ENCODE measurements at places on chromosomes 5 and 9.
A peak's percentile ranks its signal among the peaks of the same experiment; 100 is the strongest.

GRCh38 chr5:5885782-5886181, 463.3 kb downstream of the ICE1 start:
- no peak for DNase-seq

GRCh38 chr9:100101608-100102007, 2.6 kb downstream of the INVS start:
- no peak for DNase-seq

- DNase-seq, result no peak
Observed at GRCh38 chr5:165981671-165982070, 2309.8 kb upstream of the WWC1 start.

- no peak for DNase-seq
Observed at GRCh38 chr9:5884191-5884590, 6.5 kb upstream of the MLANA start.

GRCh38 chr9:69753830-69754229, 6.0 kb downstream of the PTAR1 start:
- no peak for DNase-seq

DNA sequence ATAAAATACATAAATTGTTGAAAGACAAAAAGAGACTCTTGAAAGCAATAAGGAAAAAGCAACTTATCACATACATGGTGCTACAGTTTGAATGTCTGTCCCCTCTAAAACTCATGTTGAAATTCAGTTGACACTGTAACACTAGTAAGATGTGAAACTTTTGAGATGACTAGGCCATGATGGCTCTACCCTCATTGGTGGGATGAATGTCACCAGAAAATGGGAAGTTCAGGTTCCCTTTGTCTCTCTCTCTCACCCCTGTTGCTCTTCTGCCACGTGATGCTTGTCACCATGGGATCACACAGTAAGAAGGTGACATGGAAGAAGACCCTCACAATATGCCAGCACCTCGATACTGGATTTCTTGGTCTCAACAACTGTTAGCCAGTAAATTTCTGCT, 50.3 kb upstream of the SPTLC1 start:
- no peak for DNase-seq

- DNase-seq, result no peak
Observed at GRCh38 chr9:135951889-135952663, 9.1 kb downstream of the UBAC1 start.

DNA sequence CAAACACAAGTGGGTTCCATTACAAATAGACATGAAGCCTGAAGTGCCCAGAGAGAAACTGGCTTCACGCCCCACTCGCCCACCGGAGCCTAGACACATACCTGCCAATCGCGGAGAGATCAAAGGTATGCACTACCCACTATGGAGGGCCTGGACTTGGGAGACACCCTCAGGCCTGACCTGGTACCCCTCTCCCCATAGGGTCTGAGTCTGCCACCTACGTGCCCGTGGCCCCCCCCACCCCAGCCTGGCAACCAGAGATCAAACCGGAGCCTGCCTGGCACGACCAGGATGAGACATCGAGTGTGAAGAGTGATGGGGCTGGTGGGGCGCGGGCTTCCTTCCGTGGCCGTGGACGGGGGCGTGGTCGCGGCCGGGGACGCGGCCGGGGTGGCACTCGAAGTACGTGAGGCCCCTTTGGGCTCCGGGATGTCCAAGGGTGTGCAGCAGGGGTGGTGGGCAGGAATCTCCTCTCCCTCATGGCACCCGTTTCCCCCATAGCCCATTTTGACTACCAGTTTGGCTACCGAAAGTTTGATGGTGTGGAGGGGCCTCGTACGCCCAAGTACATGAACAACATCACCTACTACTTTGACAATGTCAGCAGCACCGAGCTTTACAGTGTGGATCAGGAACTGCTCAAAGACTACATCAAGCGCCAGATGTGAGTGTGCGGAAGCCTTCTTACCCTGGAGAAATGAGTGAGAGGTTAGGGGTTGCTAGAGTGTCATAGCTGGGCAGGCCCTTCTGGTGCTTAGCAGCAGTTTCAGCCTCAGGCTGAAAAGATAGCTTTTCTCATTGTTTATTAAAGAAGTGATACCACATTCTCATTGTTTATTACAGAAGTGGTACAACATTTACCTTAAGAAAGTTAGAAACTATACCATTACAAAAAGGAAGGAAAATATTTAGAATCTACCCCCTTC, 38.7 kb downstream of the LARP1 start:
- DNase-seq, result no peak

- DNase-seq, result peak; percentile 55
Observed at GRCh38 chr9:71743217-71743705, 25.1 kb downstream of the CEMIP2 start.

DNA sequence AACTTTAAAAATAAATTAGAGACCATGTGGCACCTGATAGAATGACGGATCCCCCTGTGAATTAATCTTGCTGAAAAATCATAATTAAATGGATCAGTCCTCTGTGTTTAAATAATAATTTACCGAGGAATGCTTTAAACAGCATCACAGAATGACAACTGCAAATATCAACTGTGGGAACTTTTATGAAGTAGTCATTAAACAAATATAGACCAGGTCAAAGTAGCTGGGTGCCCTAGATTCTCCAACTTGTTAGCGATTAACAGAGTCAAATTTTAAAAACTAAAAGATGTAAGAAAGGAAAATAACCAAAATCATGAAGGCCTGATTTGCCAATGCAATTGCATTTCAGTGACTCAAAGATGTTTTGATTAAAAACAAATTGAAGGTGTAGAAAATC, 933.4 kb downstream of the PTPRD start:
- DNase-seq, result no peak

DNA sequence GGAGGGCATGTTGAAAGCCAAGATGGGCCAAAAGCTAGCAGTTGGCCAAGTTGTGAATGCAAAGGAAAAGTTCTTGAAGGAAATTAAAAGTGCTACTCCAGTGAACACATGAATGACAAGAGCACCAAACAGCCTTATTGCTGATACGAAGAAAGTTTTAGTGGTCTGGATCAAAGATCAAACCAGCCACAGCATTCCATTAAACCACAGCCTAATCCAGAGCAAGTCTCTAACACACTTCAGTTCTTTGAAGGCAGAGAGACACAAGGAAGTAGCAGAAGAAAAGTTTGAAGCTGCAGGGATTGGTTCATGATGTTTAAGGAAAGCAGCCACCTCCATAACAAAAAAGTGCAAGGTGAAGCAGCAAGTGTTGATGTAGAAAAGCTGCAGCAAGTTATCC, 71.6 kb downstream of the ERCC6L2 start:
- DNase-seq, result no peak

- no peak for DNase-seq
Observed at GRCh38 chr5:107778647-107779046, 107.9 kb upstream of the EFNA5 start.

DNA sequence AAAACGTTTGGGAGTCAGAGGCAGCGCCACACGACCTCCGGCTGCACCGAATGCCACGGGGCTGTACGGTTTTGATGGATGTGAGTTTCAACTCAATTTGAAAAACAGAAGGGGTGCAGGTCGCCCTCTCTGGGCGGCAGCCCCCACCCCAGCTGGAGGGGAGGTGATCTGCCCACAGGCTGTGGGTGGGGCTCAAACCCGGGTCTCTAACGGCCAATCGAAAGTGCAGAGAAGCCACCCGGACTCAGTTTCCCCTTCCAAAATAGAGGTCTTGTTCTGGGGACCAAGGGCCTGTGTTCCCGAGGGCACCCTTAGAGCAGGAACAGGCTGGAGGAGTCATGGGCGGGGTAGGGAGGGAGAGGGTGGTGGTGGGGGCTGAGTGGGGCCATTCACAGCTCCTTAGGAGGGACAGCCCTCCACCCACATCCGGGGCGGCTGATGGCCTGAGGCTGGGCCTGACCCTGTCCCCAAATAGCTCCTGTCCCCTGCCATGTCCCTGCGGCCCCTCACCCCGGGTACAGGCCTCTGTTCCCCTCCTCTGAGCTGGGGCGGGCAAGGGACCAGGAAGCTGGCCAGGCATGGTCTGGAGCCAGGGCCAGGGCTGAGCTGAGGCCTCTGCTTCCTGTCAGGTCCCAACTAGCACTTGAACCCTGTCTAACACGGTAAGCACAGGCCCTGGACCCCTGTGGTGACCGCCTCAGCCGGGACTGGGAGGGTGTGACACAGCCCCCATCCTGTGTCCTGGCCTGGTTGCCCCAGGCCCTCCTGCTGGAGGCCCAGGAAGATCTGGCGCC, 22.6 kb upstream of the NOTCH1 start:
- no peak for DNase-seq

GRCh38 chr9:4243113-4243512, 56.8 kb downstream of the GLIS3 start:
- no peak for DNase-seq

DNA sequence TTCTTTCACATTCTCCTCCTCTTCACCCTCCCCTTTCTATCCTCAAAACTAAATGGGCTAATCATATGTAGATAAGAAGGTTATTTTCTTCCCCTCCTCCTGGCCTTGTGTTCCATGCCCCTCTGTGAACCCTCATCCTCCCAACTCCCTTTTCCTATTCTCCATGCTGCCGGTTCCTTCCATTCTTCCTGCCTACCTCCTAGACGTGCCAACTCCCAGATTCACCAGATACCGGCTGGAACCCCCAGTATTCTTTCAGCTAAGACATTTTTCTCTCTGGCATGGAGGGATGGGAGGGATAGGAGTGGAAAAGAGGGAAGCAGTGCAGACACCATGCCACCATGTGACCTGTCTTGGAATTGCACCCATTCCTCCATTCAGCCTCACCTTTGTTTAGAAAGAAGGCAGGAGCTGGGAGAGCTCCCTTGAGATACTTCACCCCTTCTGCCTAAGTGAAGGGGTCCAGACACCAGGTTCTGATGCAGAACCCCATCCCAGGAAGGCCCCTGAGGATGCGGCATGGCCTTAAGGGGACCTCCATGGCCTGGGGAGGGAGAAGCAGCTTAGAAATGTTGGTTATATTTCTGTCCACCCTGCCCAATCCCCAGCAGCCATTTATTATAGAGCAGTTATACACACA, 4.8 kb downstream of the DNAJB5 start:
- peak; percentile 48 for DNase-seq

- DNase-seq, result no peak
Observed at GRCh38 chr5:180640861-180641565, 8.4 kb downstream of the FLT4 start.

DNA sequence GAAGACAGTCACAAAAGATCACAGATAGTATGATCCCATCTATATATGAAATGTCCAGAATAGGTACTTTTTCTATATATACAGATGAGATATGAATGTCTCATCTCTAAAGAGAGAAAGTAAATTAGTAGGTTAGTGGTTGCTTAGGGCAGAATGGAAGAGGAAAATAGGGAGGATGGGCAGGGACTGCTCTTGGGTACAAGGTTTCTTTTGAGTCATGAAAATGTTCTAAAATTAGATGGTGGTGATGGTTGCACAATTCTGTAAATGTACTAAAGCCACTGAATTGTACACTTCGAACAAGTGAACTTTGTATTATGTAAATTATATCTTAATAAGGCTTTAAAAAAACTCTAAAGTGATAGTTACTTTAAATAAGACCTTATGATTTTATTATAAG, 59.6 kb upstream of the GRAMD2B start:
- no peak for DNase-seq

DNA sequence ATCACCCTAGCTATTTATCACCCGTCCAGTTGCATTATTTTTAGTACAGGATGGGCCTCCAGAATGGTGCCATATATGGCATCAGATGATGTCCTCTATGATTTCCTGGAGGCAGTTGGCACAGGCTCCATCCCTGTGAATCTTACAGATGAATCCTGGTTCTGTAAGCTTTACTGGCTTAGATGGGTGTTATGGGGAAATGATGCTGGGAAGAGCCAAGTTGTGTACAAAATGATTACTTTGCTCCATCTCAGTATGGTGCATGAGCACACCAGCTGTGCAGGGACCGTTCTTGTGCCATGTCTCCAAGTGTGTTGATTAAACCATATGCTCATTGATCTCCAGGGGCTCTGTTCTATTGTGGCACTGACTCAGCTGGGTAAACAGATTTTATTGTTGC, 755.7 kb downstream of the TLR4 start:
- DNase-seq, result no peak

DNA sequence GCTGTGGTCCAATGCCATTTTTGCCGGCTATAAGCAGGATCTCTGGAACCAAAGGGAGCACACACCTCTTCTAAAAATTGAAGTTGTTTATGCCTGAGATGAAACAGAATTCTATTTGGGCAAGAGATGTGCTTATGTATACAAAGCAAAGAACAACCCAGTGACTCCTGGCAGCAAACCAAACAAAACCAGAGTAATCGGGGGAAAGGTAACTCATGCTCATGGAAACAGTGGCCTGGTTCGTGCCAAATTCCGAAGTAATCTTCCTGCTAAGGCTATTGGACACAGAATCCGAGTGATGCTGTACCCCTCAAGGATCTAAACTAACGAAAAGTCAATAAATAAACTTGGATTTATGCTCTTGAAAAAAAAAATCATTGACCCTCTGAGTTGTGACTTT, 178.7 kb downstream of the CEMIP2 start:
- DNase-seq, result no peak

DNA sequence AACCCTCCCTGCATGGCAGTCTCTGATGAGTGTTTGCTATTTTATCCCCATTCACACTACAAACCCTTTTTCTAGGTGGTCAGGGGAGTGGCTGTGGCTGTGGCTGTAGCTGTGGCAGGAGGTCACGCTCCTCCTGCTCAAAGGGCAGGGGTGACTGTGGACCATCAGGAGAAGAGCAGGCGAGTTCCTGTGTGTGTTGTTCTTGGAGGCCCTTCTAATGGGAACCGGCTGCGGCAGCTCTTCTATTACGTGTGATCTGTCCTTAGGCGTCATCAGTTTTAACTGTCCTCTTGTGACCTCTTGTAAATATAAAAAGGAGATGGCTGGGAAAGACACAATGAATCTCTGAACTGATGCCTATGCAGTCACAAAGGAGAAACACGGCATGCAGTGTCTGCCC, 65.1 kb downstream of the ANKH start:
- peak; percentile 65 for DNase-seq

DNA sequence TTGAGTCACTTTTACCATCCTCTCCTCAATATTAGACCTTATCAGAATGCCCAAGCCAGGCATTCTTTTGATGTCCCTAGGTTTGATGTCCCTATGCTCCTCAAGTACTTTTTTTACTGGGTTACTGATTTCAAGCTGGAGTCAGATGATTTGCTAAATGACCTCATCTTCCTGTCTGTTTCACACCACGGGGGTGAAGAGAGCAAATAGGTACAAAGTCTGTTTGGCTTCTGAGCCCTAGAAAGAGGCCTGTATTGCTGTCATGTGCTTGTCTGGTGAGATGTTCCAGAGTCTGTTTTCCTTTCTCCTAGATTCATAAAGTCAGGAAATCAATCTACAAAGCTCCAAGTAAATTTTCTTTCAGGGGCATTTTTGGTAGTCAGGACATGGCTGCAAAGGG, 12.7 kb upstream of the DAB2 start:
- DNase-seq, result no peak

DNA sequence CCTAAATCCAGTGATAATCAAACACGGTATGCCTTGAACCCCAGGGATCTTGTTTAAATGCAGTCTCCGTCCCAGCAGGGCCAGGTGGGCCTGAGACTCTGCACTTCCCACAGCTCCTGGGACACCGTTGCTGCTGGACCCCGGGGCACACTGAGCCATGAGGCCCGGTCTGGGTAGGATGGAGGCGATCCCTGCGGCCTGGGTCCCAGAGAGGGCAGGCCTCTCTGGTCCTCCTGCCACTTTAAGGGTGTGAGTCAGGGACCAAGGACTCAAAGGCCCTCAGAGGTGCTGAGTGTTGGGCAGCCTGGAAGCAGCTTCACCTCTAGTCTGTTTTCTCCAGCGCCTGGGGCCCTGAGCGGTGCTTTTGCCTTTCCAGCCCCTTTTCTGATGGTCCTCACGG, 34.1 kb upstream of the SLC9A3 start:
- DNase-seq, result no peak

GRCh38 chr9:30329431-30329830, 2055.0 kb upstream of the ACO1 start:
- DNase-seq, result no peak

- DNase-seq, result no peak
Observed at GRCh38 chr9:127341152-127341551, 55.8 kb upstream of the SLC2A8 start.

All from fibroblast of skin of right quadriceps (primary cell).